ENCODE measurements at places on chromosomes 5 and 9.

DNA sequence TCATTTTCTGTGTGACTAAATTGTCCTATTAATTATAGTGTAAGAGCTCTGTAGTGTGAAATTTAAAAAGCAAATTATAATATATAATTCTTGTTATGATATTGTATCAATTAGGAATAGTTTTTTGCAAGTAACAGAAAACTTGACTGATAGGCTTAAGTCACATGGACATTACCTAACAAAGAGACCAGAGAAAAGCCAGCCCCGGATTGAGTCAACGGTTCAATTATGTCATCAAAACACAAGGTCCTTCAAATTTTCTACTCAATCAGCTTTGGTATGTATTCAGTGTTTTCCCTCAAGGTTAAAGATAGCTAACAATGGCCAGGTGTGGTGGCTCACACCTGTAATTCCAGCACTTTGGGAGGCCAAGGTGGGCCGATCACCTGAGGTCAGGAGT is 126.7 kb upstream of the PTGER4 start:
- no peak for DNase-seq

- no peak for DNase-seq
Measured at GRCh38 chr9:98181746-98182068, 10.7 kb downstream of the CORO2A start.

DNA sequence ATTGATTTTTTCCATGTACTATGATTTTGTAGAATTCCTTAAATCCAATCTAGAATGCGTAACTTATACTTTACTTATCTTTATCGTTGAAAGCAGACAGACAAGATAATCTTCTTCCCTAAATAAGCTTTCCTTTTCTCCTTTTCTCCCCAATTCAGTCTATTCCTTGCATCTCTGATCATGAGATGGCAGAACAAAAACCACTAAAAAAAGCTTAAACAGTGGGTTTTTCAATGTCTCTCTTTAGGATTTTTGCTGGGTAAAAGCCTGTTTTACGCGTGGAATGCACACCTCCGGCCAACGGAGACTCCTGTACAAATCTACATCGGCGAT is 755 bp downstream of the CDKN2B start:
- DNase-seq, result no peak

GRCh38 chr5:173029499-173029921 is 26.6 kb upstream of the CREBRF start:
- no peak for DNase-seq

DNA sequence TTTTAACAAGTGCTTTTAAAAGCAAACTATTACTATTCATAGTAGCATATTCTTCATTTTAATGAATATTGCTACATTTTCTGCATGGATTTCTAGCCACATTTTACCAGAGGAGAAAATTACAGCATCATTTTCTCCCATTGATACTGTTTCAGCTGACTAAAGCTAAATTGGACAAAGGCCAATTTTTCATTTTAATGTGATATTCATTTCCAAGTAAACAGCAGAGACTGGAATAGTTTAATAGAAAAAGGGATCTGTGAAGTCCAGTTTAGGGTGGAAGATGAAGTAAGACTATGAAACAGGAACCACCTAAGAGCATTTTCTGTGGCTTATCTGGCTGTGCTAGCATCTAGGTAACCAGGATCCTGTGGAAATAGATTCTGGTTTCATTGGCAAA is 128.1 kb downstream of the GIN1 start:
- no peak for DNase-seq

- DNase-seq, result peak; percentile 83
Measured at GRCh38 chr5:34639852-34640626, 16.1 kb upstream of the RAI14 start.

GRCh38 chr5:53814819-53815218 is 254.4 kb downstream of the NDUFS4 start:
- no peak for DNase-seq

GRCh38 chr5:128645581-128645980 is 107.5 kb upstream of the FBN2 start:
- peak; percentile 64 for DNase-seq

GRCh38 chr5:989961-990530 is 18.6 kb upstream of the NKD2 start:
- DNase-seq, result no peak

GRCh38 chr5:141779503-141779973 is 97.5 kb upstream of the ARAP3 start:
- DNase-seq, result no peak

GRCh38 chr5:31761877-31762276 is 122.9 kb downstream of the PDZD2 start:
- DNase-seq, result no peak

DNA sequence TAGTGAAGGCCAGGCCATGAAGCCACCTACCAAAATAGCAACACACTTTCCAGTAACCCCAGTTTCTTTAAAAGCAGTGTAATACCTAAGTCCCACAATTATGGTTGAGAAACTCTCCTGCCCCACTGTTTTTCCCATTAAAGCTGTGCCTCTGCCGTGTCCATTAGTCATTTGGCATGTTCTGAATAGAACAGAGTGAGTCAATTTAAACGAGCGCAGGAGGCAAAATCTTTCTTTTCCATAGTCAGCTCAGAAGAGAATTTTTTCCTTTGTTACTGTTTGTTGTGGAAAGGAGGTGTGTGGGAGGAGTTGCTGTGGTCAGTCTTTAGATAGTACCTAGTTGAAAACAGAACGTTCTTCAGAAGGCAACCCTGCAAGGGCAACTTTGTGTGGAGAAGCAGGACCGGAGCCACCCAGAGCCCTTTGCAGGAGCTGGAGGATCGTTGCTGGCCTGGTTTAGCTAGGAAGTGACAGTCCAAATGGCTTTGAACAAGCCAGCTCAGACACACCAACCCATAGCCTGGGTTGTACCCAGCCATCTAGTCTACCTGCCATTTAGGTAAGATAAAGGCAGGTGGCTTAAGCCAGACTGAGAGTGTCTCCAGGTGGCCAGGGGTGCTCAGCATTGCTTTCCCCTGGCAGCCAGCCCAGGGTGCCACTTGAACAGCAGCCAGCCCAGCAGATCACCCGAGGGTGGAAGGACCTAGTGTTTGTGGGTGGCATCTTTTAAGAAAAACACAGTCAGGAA is 30.4 kb downstream of the GADD45G start:
- DNase-seq, result peak; percentile 28

- no peak for DNase-seq
Measured at GRCh38 chr5:119345861-119346260, 10.0 kb upstream of the TNFAIP8 start.

GRCh38 chr9:92236915-92237314 is 56.6 kb downstream of the IARS1 start:
- no peak for DNase-seq

DNA sequence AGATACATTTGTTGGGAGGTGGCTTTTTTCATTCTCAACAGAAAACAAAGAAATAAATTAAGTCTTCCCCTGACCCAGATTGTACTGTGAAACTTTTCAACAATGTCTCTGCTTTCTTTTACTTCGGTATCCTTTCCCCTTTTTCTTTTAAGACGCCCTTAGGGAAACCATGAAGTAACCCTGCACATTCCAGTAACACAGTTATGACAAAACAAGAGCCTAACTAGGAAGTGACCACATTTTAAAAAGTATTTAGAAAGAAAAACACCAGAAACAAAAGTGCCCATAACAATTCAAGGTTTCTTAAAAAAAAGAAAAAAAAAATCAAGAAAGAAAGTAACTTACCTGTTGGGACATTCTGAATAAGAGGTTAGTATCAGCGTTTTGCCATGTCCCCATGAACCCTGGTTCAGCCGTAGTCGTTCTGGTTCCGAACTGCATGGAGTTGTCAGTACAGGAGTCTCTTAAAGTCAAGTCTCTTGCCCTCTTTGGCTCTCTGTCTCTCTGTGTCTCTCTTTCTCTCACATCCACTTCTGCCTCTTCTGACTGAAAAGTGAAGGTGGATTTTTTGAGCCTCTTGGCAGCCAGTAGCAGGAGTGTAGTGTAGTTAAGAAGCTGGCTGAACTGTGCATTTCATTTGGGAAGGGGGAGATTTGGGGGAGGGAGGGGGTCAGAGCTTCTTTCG is 142.9 kb downstream of the BNC2 start:
- no peak for DNase-seq

DNA sequence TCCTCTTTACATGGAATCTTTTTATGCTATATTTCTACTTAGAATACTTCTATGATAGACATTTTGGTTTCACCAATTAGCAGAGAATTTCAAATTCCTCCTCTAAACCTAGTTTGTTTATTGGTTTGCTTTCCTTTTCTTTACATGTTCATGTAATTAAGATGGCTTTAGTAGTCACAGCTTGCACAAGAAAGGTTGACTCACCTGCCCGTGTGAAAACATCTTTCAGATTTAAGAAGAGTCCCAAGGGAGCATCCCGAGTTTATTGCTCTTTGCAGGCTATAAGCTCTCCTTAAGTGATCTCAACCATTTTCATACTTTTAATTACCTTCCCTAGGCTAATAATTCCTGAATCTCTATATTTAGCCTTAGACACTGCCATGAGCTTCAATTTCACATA is 28.9 kb downstream of the TYRP1 start:
- no peak for DNase-seq

DNA sequence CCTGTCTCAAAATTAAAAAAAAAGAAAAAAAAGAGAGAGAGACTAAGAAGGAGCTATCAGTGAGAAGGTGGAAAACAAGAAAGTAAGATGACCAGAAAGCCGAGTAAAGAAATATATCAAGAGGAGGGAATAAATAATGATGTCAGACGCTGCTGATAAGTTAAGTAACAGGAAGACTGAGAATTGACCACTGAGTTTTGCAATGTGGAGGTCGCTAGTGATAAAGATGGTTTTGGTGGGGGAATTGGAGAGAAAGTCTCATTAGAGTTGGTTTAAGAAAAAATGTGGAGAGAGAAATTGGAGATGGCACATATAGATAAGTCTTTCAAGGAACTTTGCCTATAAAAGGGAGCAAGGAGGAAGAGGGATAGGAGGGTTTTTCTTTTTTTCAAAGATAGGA is 91.9 kb downstream of the RAD23B start:
- DNase-seq, result no peak

DNA sequence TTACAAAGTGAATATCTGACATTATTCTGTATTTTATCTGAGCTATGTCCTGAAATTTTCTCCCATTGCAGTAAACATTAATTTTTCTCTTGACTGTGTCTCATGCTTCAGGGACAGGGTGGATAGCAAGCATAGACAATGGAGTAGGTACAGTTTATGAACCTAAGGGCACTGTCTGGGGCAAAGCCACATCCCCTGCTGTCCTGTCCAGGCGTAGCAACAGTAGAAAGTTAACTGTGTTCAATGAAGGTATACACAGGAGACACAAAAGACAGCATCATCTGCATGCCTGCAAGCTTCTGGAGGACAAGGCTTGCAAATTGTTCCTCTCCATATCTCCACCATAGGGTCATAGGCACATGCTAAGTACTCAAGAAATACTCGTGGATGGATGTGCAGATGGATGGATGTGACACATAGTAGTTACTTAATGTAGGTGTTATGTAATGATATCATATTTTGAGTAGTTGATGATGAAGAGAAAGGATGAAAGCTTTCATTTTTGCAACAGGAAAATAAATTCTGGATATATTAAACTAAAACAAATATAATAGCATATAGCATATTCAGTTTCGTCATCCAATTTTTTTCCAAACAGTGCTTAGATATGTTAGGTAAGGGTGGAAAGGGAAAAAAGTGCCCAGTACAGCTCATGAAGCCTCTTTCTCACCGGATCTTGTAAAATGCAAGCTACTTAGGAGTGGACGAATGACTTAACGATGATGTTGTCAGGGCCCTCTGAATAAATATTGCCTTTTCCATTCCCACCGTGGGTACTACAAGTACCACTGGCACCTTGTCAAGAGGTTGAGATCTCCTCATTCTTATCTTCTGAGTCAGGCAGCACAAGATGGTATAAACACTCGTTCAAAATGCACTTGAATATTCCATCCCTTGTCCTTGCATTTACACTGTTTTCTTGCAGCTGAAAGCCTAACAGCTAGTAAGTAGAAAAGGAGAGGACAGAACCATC is 19.9 kb upstream of the ZSWIM6 start:
- no peak for DNase-seq

- no peak for DNase-seq
Measured at GRCh38 chr9:70398145-70398556, 16.3 kb downstream of the KLF9 start.

- no peak for DNase-seq
Measured at GRCh38 chr9:35179347-35180280, 17.8 kb downstream of the UNC13B start.
